ENCODE measurements at places on chromosomes 6 and 20. TPM values are rescaled to one million over a fixed set of nuclear protein-coding genes. Genes with fewer than 3 reads are reported as not detected.

BPI gene
- total RNA-seq: 0.51 TPM

NTSR1 gene
- total RNA-seq: not detected

DNA sequence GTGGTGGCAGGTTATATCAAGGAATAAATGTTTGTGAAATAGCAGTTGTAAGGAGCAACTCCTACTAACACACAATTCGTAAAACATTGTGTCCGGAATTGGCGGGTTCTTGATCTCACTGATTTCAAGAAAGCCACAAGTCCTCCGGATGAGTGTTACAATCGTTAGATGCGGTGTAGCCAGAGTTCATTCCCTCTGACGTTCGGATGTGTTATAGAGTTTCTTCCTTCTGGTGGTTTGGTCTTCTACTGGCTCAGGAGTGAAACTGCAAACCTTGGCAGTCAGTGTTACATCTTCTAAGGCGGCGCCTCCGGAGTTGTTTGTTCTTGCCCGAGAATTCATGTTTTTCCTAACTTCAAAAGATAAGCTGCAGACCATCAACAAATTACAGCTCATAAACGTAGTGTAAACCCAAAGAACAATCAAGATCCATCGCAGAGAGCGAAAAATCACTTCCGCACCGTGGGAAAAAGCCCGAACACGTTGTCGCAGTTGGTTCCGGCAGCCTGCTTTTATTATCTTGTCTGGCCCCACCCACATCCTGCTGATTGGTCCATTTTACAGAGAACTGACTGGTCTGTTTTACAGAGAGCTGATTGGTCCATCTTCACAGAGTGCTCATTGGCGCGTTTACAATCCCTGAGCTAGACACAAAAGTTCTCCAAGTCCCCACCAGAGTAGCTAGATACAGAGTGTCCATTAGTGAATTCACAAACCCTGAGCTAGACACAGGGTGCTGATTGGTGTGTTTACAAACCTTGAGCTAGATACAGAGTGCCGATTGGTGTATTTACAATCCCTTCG lies 58.2 kb downstream of the TRIM27 start:
- no peak overlapping the region for H3K27ac ChIP-seq
- H3K4me1 ChIP-seq: no peaks in the 10 kb centered on the region
- no peaks in the 10 kb centered on the region for H3K36me3 ChIP-seq
- H3K4me3 ChIP-seq: no peak overlapping the region
- no peaks in the 10 kb centered on the region for H3K27me3 ChIP-seq

PTCHD4 gene
- total RNA-seq: 1.5 TPM

OPRL1 gene
- total RNA-seq: 2.9 TPM

SPAG4 gene
- 3.3 TPM for total RNA-seq

TRIM31 gene
- total RNA-seq: not detected

DHX35 gene
- total RNA-seq: 11.3 TPM

GRCh38 chr6:159999240-159999671 lies 30.4 kb downstream of the IGF2R start:
- H3K4me3 ChIP-seq: no peak overlapping the region
- DNase-seq: no peak
- no peak overlapping the region for H3K27ac ChIP-seq

DNA sequence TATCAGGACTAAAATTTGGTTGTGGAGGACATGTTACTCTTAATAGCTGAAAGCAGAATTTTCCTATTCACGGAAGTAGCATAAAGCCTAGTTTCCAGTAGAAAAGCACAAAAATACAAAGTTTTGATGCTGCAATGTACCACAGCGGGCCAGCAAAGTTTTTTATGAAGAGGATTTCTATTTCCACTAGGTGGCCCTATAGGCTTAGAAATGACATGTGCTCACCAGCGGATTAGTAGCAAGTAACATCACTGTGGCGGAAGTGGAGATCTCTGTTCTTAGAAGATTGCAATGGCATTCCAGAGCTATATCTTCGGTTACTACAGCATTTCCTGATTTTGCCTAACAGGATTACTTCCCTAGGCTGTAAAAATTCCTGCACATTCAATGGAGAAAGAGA lies 1219.0 kb upstream of the EYS start:
- H3K27me3 ChIP-seq: no peaks in the 10 kb centered on the region
- no peaks in the 10 kb centered on the region for H3K4me1 ChIP-seq
- DNase-seq: no peak
- no peak overlapping the region for H3K27ac ChIP-seq
- no peaks in the 10 kb centered on the region for H3K36me3 ChIP-seq

DNA sequence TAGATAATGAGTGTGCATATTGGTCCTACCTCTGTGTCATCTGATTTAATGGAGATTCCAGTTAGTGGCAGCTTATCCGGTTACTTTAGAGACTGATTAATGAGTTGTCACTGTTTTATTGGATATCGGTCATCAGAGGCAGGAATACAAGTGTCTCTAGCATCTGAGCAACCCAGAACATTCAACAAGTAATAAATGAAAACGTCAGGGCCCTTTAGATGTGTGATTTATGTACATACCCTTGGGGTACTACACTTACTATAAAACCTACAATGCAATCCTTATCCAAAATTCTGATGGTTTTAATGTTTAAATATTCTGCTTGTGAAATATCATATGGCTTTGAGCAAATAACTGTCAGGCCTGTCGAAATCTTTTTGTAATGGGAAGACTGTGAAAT lies 1117.9 kb upstream of the FLRT3 start:
- H3K27ac ChIP-seq: no peak overlapping the region
- no peaks in the 10 kb centered on the region for H3K4me1 ChIP-seq
- no peak overlapping the region for H3K4me3 ChIP-seq
- no peaks in the 10 kb centered on the region for H3K27me3 ChIP-seq

GRCh38 chr6:134315974-134316441 lies 1.9 kb downstream of the SGK1 start:
- H3K27ac ChIP-seq: no peak overlapping the region
- DNase-seq: no peak
- no peaks in the 10 kb centered on the region for H3K36me3 ChIP-seq
- no peak overlapping the region for H3K4me3 ChIP-seq
- peaks cover 3% of the 10 kb centered on the region for H3K27me3 ChIP-seq

- no peaks in the 10 kb centered on the region for H3K36me3 ChIP-seq
- peak; percentile 90 for DNase-seq
- H3K4me1 ChIP-seq: no peaks in the 10 kb centered on the region
- no peak within 1 kb of the TSS for H3K27ac ChIP-seq
- H3K27me3 ChIP-seq: no peaks in the 10 kb centered on the region
Measured at GRCh38 chr20:49482621-49483017, at the start of gene KCNB1. KCNB1 (minus strand) TSS chr20:49482668; CDS start chr20:49482480, 188 bp downstream.

DNA sequence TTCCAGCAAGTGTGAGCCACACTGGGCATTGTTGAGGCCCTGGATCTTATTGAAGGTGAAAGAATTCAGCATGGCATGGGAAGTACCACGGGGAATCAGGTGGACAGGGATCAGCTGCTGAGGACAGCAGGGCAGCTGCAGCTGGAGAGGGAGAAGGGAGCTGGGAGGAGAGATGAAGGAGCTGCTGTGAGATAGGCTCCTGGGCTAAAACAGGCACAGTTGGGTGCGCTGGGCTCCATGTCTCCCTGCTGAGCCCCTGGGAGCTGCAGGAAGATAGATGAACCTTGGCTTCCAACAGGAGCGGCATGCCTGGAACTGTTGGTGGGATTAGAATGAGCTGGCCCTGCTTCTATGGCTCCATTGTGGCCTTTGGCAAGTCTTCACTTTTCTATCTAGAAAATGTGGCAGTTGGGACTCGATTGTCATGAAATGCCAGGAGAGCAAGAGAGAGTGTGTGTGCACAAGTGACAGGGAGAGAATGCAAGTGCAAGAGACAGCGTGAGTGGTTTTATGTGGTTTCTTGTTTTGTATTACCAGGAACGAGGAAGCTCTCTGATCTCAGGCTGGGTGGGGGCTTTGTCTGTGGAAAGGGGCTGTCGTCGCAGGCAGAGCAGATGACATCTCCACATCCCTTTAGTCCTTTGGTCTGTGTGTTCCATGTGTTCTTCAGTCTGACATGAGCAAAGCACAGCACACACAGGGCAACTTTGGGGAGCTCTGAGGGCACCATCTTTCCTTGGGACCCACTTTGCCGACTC lies 20.4 kb downstream of the SNPH start:
- H3K4me3 ChIP-seq: no peak overlapping the region
- DNase-seq: no peak
- no peaks in the 10 kb centered on the region for H3K4me1 ChIP-seq

GRCh38 chr20:48785801-48786200 lies 42.0 kb downstream of the PREX1 start:
- no peaks in the 10 kb centered on the region for H3K27me3 ChIP-seq
- no peak for DNase-seq
- H3K27ac ChIP-seq: no peak overlapping the region
- H3K36me3 ChIP-seq: no peaks in the 10 kb centered on the region

DNA sequence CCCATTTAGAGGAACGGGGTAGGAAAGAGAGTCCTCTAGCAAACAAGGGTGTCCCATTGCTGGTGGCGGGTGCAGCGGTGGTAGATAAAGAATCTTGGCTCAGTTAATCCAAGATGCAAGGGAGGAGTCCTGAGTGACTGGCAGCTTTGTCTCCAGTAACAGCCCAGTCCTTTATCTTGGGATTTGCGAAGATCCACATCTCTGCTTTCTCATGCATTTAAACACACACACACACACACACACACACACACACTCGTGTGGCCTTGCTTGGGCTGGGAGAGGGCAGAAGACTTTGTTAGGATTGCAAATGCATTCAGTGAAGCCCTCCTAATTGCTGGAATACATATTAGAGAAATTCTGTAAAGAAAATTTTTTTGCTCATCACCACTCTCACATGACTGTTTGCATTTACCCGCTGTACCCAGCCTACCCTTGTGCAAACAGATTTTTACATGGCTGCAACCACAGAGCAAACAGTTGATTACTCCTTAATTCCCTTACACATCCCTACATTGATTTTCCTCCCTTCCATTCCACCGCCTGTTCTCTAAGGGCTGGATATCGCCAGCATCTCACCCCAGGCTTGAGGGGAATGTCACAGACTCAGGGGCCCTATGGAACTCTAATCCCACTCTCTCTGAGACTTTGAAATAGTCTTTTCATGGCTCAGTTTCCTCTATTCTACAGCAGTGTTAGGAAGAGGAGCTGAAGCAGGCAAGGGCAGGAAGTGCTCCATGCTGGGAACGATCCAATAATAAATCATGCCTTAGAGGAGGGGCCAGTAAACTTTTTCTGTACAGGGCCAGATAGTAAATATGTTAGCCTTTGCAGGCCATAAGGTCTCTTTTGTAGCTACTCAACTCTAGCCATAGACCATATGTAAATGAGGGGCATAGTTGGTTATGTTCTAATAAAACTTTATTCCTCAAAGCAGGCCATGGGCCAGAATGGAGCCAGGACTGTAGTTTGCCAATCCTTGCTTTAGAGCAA lies 3.5 kb downstream of the C6orf132 start:
- DNase-seq: no peak
- no peak overlapping the region for H3K27ac ChIP-seq
- no peak overlapping the region for H3K4me3 ChIP-seq
- H3K4me1 ChIP-seq: no peaks in the 10 kb centered on the region
- no peaks in the 10 kb centered on the region for H3K36me3 ChIP-seq
- no peaks in the 10 kb centered on the region for H3K27me3 ChIP-seq

HS3ST5 gene
- not detected for total RNA-seq

DNA sequence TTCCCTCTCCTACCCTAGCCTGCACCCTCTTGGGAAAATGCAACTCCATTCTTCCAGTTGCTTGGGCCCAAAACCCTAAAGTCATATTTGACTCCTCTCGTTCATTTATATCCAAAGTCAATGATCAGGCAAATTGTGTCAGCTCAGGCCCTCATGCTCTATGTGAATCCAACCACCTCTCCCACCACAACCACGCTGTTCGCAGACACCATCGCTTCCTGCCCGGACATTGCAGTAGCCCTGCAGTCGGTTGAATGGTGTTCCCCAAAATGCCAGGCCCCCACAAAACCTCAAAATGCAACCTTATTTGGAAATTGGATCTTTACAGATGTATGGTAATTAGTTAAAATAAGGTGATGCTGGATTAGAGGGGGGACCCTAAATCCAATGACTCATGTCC lies 98.3 kb downstream of the PREX1 start:
- no peaks in the 10 kb centered on the region for H3K4me1 ChIP-seq
- no peaks in the 10 kb centered on the region for H3K36me3 ChIP-seq
- H3K27me3 ChIP-seq: no peaks in the 10 kb centered on the region
- no peak overlapping the region for H3K4me3 ChIP-seq
- no peak overlapping the region for H3K27ac ChIP-seq

GJA10 gene
- total RNA-seq: not detected

- DNase-seq: peak; percentile 95
- H3K4me3 ChIP-seq: no peak overlapping the region
- H3K36me3 ChIP-seq: no peaks in the 10 kb centered on the region
- no peak overlapping the region for H3K27ac ChIP-seq
Measured at GRCh38 chr20:49216991-49217578, 2.1 kb upstream of the DDX27 start.

- no peaks in the 10 kb centered on the region for H3K27me3 ChIP-seq
- H3K36me3 ChIP-seq: no peaks in the 10 kb centered on the region
- H3K4me3 ChIP-seq: no peak overlapping the region
- H3K27ac ChIP-seq: no peak overlapping the region
- DNase-seq: peak; percentile 43
Measured at GRCh38 chr20:36274181-36274841, 31.8 kb upstream of the DLGAP4 start.

GRCh38 chr6:81262656-81263055 lies 489.8 kb downstream of the TENT5A start:
- no peak for DNase-seq
- no peak overlapping the region for H3K27ac ChIP-seq
- H3K4me1 ChIP-seq: no peaks in the 10 kb centered on the region
- H3K4me3 ChIP-seq: no peak overlapping the region
- H3K36me3 ChIP-seq: no peaks in the 10 kb centered on the region

DNA sequence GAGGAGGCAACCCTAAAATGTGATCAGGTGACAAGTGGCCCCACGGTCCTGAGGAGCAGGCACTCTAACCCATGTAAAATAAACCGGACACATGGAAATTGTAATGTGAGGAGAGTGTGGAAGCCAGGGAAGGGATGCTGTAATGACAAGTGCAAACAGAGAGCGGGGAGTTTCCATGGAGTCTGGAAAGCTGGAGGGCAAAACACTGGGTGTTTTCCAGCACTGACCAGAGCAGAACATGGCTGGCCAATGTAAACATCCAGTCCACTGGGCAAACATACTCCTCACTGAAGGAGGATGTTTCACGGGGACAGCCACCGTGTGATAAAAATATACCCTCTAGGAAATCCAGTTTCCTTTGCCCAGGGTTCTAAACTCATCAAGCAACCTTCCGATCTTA lies 219.0 kb upstream of the JARID2 start:
- no peak for DNase-seq
- no peaks in the 10 kb centered on the region for H3K27me3 ChIP-seq
- H3K27ac ChIP-seq: no peak overlapping the region
- no peak overlapping the region for H3K4me3 ChIP-seq

Data from aorta (tissue), 5 donors.